Naive B cell (primary cell): ENCODE measurements at places on chromosomes 12 and 14.
A peak's percentile ranks its signal among the peaks of the same experiment; 100 is the strongest.

- no peak for DNase-seq
These were observed 403 bp downstream of the ATN1 start for GRCh38 chr12:6928022-6928702.

- DNase-seq: no peak
These were observed 25.0 kb upstream of the HSPB8 start for GRCh38 chr12:119153477-119154434.

- DNase-seq: no peak
These were observed 183 bp upstream of the PRMT8 start for GRCh38 chr12:3490895-3491144.

- no peak for DNase-seq
These were observed 33.2 kb downstream of the MARK3 start for GRCh38 chr14:103418481-103418818.

- no peak for DNase-seq
These were observed 282.7 kb downstream of the AKAP6 start for GRCh38 chr14:32611752-32612151.

DNA sequence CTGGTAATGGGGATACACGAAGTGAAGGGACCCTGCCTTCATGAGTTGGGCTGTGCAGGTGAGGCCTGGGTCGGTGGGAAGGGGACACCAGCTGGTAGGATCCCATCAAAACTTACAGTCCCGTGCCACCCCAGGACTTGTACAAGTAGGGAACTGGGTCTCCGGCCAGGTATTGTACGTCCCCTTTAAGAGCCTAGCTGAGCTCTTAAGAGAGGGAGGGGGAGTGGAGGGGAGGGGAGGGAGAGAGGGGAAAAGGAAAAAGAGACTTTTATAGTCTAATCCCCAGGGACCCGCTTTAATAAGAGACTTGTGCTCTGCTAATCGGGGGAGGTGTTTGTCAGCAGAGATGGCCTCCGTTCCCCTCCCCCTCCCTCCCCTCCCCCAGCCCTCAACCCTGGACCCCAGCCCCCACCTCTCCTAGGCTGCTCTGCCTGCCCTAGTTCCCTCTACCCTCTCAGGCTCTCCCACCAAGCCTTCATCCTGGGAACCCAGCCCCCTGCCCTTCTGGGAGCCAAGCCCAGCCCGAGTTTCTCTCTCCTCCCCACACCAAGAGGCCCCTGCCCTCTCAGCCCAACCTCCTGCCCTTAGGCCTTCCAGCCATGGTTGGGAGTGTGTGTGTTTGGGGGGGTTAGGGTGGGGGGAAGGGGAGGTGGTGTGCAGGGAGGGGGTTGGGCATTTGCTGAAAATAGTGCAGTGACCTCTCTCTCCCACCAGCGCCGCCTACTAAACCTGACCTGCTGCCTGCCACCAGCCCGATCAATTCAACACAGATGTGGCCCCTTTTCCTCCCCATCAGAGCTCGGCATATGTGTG lies 2.6 kb downstream of the GDF11 start:
- no peak for DNase-seq

- DNase-seq: no peak
These were observed 14.3 kb downstream of the RASSF8 start for GRCh38 chr12:25972783-25973182.

GRCh38 chr12:94147991-94148738 lies at the start of gene PLXNC1:
Gene PLXNC1 (plus strand): TSS chr12:94148577. CDS start chr12:94148972, 395 bp downstream.
- DNase-seq: peak; percentile 54

DNA sequence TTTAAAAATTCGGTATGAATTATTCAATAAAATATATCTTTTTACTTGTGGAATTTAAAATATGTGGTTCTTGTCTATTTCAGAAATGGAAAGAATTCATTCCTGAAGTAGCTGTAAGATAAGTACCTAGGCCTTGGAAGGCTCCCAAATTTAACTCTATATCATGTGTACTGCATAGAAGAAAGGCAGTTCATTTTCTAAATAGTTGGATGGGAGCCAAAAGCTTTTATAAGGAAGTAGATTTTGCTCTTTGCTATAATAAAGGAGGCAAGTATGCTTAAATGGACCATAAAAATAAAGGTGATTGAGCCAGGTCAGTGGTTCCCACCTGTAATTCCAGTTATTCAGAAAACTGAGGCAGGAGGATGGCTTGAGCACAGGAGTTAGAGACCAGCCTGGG lies 187.5 kb downstream of the ATXN7L3B start:
- DNase-seq: no peak

- DNase-seq: no peak
These were observed 75.3 kb downstream of the CCDC91 start for GRCh38 chr12:28265435-28266042.

GRCh38 chr14:68424443-68425172 lies 368.3 kb downstream of the ZFP36L1 start:
- DNase-seq: no peak

DNA sequence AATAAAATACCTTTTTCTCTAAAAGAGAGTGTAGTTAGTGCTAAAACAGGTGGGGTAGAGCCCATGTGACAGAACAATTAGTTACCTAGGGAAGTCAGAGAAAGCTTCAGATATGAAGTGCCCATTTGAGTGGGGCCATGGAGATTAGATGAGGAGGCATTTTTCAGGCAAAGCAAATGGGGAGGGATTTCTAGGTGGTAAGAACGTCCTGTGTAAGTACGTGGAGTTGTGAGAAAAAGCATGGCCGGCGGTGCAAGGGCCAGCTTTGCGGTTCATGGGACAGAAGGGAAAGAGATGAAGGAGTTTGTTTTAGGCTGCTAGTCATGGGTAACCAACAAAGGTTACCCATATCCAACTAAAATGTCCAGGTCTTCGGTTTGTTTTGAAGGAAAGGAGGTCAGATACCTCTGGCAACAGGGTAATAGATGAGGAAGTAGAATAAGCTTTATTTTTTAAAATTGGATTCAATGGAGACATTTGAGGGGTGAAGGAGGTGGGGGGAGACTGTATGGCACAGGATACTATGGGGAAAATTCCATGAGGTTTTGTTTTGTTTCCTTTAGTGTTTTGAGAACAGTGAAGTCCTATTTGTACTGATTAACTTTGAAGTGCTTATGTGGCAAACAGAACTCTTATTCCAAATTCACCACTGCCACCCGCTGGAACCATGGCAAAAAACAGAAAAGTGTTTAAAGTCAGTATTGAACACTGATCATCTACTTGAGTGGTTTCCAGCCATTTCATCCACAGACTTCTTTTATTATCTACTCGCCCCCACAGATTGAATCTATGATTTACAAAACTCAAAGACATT lies 10.0 kb upstream of the SNRPF start:
- no peak for DNase-seq

DNA sequence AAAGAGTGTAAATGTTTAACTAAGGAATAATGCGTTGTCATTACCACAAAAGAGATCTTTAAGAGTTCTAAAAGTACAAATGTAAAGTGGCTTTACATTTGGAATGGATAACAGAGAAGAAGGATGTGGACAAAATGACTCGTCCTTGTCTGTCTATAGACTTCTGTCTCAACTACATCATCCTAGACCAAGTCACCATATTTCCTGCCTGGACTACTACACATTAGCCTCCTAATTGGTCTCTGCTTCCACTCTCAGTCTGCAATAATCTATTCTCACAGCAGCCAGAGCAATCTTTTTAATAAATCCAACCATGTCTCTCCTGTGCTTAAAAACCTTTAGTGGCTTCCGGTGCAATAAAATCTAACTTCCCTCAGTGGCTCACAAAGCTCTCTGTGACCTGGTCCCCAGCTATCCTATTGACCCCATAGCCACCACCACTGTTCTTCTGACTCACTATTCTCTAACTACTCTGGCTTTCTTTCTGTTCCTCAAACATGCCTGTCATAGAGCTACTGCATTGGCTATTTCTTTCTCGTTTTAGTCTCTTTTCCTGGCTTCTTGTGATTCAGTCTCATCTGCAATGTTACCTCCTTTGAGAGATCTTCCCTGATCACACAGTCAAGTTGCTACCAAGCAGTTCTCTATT lies 91.1 kb downstream of the MYF5 start:
- DNase-seq: no peak

GRCh38 chr12:25376407-25376806 lies 125.7 kb upstream of the KRAS start:
- no peak for DNase-seq

- DNase-seq: no peak
These were observed 75.3 kb downstream of the CCDC88C start for GRCh38 chr14:91342206-91342760.

- no peak for DNase-seq
These were observed 10.2 kb upstream of the LLPH start for GRCh38 chr12:66140731-66141130.

- DNase-seq: no peak
These were observed 440.7 kb downstream of the CCER1 start for GRCh38 chr12:90514325-90514724.

- DNase-seq: no peak
These were observed 122.7 kb downstream of the DIP2B start for GRCh38 chr12:50627491-50627890.

- DNase-seq: no peak
These were observed at the start of gene FAR2 for GRCh38 chr12:29148911-29149690. Gene FAR2 (plus strand): TSS chr12:29149278. CDS start chr12:29270450, 121,172 bp downstream.

- no peak for DNase-seq
These were observed 513 bp downstream of the CCNK start for GRCh38 chr14:99481745-99482099.

DNA sequence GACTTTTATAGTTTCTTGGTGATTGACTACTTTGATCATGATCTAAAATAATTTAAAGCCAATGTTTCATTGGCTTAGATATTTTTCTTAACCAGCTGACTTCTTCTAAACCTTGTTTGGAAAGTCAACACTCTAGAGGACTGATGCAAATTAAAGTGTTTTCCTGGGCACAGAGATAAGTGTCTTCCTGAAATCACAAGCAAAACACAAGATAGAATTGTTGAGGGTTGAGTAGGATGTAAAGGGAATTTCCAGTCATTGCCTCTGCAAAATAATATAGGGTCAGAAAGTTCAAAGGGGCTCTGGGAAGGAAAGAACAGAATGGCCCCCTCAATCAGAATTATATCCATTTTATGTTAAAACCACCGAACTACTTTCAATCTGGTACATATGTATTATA lies 156.3 kb upstream of the LRIG3 start:
- DNase-seq: no peak

- DNase-seq: no peak
These were observed 40.9 kb downstream of the TMEM30B start for GRCh38 chr14:61240206-61240605.

DNA sequence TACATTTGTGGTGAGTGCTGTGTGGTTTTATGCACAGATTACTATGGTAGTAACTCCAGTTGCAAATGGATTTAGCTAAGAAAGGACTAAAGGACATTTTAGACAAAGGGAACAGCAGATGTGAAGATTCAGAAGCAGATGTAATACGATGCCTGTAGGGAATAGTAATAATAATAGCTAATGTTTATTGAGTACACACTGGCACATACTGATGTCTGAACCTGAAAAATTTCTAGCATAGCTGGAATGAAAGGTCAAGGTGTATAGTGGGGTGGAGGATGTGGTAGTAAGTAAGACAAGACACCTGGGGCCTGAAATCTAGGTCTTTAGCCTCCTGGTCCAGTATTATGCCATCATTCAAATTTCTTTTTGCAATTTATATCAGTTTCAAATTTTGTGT lies 54.3 kb upstream of the LRTM2 start:
- DNase-seq: no peak

DNA sequence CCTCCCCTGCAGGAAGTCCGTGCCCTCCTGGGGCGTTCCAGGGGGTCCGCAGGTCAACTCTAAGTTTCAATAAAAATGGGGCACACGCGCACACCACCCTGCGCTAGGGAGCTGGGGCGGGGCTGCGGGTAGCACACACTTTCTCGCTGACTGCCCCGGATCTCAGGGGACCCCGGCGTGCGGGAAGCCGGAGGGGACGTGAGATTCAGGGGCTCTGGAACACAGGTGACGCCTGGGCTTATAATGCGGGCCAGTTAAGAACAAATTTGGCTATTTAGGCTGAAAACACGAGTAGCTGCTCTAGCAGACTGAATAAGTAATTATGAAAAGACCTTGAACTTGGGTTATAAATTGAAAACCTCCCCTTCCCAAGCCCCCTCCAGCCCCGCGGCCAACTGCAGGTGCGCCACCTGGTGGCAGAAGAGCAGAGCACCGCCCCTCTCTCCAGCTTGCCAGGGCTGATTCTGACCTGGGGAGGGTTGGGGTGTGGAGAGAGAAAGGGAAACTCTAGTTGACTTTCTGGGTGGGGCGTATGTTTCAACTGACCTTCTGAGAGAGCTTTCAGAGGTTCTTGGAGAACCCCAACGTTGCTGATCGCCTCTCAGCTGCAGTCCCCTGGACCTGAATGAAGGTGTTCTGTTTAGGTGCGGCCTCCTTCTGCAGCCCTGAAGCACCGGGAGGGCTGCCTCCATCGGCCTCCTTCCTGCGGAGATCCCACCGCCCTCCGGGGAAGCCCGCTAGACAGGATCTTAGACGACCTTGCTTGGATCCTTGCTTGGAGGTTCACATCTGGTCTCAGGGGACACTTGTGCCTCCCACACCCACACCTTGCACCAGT lies 118.4 kb upstream of the EVL start:
- peak; percentile 40 for DNase-seq

DNA sequence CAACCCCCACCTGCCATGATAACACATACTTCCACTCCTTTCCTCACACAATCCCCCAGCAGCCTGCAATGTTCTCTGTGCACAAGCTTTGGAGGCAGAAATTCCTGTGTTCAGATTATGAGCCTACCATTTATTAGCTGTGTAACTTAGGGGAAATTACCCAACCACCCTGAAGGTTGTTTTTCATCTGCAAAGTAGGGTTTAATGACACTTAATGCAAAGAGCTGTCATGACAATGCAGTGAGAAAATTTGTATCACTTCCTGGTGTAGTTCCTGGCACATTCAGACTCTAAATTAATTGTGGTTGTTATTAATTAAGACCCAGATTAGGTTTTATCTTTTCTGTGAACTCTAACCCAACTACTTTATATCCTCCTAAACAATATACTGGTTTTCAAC lies 122.4 kb upstream of the DYRK2 start:
- DNase-seq: no peak

DNA sequence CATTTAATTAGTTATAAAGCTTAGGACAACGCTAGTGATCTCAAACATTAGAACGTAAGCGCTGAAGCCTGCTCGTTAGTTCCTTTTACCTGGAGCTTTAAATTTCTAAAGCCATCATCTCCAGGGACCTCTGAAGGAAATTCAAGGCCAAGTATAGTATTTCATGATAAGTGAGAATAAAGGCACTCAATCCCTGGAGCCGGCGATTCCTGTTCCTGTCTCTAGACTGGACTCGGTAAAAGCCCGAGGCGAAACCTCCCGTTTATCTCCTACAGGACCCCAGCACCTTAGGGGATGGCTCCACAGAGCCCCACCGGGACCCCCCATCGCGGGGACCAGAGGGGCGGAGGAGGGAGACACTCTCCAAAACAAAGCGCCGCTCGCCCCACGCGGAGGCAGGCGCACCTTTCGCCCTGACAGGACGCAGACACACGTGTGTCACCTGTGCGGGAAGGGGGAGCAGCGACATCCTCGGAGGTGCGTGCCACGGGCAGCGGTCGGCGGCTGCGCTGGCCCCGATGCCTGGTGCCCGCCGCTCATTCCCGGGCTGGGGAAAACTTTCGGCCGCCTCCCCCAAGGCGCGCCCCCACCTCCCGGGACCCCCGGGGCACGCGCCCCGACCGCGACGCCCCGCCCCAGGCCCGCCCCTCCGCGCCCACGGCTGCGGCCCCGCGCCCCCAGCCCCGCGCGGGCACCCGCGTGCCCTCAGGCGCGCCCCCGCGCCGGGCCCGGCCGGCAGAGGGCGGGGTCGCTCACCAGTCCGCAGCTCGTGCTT lies 678 bp downstream of the RPS6KA5 start:
- peak; percentile 59 for DNase-seq

- DNase-seq: peak; percentile 7
These were observed 10.6 kb upstream of the DNAL1 start for GRCh38 chr14:73634011-73634833.
